ENCODE measurements at places on chromosomes 6 and 20.

- peak; percentile 18 for DNase-seq
These were observed 29.1 kb upstream of the APCDD1L start for GRCh38 chr20:58544286-58544685.

DNA sequence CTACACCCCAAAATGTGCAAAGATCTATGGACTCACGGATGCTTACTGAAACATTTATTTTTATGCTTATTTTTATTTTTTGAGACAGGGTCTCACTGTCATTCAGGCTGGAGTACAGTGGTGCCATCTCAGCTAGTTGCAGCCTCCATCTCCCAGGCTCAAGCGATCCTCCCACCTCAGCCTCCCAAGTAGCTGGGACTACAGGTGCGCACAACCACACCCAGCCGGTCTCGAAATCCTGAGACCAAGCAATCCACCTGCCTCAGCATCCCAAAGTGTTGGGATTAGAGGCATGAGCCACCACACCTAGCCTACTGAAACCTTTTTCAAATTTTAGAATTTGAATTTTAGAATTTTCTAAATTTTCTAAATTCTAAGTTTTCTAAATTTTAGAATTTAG, 50.8 kb upstream of the IPCEF1 start:
- DNase-seq, result no peak

- DNase-seq, result no peak
These were observed 295.7 kb downstream of the CDC5L start for GRCh38 chr6:44682987-44683779.

- no peak for DNase-seq
These were observed 773.9 kb upstream of the MMS22L start for GRCh38 chr6:98056955-98057354.

- peak; percentile 85 for DNase-seq
These were observed 43.4 kb upstream of the CDYL start for GRCh38 chr6:4732691-4733315.

DNA sequence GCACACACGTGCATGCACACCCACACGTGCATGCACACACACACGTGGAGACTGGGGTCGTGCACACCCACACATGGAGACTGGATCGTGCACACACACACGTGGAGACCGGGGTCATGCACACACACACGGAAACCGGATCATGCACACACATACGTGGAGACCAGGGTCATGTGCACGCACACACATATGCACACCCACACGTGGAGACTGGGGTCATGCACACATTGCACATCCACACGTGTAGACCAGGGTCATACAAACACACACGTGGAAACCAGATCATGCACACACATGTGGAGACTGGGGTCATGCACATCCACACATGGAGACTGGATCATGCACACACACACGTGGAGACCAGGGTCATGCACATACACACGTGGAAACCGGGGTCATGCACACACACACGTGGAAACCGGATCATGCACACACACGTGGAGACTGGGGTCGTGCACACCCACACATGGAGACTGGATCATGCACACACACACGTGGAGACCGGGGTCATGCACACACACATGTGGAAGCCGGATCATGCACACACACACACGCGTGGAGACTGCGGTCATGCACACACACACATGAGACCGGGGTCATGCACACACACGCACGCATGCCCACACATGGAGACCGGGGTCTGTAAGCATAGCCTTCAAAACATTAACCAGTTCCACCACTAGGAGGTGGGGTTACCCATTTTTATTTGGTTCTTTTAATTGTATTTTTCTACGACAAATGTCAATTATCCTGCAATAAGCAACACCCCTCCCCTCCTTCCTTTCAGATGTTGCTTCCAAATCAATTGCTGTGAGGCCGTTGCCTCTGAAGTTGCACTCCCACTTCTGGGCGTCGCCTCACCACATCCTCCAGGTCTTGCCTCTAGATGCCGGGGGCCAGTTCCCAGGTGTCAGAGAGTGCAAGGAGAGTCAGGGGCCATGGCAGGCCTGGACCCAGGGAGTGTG, 95.8 kb downstream of the TMEM242 start:
- DNase-seq, result peak; percentile 40

DNA sequence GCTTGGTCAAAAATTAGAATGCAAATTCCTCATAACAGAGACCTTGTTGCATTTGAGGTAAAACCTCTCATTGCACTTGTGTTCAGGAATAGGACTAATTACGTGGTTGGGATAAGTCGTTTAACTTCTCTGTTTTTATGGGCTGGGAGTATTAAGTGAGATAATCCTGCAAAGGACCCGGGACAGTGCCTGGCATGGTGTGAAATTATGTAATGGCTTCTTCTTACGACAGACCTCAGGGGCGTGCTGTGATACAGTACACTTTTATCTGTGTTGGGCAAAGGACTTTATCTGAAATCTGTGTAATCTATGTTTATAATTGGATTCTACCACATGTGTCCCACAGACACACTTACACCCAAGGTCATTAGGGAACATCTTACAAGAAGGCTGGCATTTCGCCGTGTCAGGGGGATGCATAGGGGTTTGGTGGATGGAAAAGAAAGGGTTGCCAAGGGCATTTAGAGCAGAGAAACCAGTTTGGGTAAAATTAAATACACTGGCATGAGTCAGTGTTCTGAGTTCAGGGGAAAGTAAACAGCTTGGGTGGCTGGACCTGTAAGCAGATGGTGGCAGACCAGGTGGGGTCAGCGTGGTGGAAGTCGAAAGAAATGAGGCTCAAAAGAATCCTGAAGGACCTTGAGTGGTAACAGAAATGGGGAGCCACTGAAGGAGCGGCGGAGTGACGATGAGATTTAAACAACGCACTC, 17.2 kb upstream of the RTF2 start:
- DNase-seq, result peak; percentile 46

DNA sequence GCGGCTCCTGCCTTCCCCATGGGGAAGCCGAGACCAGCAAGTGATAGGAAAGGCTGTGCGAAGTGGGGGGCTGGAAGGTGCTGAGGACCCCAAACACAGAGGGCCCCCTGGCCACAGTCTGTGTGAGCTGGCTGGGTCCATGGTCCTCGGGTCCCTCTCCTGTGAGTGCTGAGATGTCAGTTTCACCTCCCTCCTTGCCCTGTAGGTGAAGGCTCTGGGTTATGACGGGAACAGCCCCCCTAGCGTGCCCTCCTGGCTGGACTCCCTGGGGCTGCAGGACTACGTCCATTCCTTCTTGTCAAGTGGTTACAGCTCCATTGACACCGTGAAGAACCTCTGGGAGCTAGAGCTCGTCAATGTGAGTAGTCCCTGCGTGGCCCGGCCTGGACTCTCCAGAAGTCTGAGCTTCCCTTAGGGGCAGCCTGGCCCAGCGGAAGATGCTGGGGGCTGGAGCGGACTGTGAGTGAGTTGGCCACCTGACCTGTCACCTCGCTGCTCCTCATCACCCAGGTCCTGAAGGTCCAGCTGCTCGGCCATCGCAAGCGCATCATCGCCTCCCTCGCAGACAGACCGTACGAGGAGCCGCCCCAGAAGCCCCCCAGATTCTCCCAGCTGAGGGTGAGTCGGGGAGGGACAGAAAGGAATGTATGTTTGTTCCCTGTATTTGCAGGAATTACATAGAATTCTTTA, 61.7 kb downstream of the TCP11 start:
- peak; percentile 55 for DNase-seq

DNA sequence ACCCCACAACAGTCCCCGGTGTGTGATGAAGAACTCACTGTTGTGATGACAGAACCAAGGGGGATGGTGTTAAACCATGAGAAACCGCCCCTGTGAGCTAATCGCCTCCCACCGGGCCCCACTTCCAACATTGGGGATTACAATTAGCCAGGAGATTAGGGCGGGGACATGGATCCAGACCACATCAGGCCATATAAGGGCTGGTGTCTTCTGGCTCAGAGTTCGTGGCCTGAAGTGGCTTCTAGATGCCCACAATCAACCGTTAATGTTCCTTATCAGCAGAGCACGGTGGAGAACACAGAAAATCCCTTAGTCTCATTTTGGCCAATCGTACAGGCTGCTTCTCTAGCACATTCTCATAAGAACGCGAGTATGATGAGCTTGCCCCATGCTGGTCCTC, 10.9 kb upstream of the MAS1 start:
- DNase-seq, result no peak

DNA sequence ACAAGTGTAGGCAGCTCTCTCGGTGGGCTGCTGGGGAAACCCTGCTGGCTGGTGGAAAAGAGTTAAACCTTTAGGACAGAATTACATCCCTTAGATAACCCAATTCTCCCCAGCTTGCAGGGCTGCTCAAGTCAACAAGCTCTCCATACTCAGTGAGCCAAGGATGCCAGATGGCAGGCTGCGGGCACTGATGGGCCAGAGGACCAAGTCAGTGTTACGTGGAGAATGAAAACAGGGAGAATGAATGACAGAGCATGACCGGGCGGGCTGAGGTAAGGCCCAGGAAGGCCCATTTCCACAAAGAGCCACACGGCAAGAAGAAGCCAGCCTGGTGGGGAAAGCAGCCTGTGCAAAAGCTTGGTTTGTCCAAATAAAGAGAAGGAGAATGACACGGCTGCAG, 58.7 kb upstream of the CD93 start:
- DNase-seq, result peak; percentile 22

DNA sequence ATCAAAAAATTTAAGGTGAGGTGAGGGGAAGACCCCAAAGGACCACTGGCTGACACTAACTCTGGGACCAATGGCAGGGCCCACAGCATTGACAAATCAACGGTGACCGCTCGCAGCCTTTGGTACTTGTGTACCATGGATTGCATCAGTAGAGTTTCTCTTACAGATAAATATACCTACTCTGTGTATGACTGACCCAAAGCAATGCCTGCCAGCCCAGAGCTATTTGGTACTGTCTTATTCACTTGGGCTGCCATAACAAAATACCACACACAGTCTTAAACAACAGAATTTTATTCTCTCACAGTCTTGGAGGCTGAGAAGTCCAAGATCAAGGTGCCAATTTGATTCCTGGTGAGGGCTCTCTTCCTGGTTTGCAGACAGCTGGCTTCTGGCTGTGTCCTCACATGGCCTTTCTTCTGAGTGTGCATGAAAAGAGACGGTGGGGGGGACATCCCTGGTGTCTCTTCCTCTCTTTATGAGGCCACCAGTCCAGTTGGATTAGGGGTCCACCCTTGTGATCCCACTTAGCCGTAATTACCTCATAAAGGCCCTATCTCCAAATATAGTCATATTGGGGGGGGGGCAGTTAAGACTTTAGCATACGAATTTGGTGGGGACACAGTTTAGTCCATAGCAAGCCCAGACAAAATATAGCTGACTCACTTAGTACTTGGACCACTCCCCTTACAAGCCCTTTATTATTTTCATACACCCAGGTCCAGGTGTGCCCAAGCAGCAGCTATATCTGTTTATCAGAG, 336.3 kb downstream of the CD83 start:
- no peak for DNase-seq

- no peak for DNase-seq
These were observed 704.2 kb upstream of the MAP3K7 start for GRCh38 chr6:91291071-91291470.

DNA sequence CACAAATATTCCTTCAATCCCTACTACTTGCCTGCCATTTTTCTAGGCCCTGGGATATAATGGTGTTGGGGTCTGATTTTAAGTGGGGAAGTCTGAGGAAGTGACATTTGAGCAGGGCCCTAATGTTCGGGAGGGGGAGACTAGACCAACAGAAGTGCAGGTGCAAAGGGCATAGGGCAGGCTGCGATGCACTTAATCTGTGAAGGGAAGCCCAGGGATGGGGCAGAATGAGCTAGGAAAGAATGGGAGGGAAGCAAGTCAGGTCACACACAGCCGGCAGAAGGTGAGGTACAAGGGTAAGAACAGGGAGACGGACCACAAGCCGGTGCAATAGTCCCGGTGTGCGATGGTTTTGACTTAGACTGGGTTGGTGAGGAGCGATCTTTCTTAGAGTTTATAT, 146.8 kb downstream of the UNC5CL start:
- DNase-seq, result no peak

GRCh38 chr6:37077905-37078296, 72.4 kb downstream of the FGD2 start:
- DNase-seq, result peak; percentile 94
